Effector memory CD4-positive, alpha-beta T cell (primary cell): ENCODE measurements at places on chromosomes 2 and 18.

DNA sequence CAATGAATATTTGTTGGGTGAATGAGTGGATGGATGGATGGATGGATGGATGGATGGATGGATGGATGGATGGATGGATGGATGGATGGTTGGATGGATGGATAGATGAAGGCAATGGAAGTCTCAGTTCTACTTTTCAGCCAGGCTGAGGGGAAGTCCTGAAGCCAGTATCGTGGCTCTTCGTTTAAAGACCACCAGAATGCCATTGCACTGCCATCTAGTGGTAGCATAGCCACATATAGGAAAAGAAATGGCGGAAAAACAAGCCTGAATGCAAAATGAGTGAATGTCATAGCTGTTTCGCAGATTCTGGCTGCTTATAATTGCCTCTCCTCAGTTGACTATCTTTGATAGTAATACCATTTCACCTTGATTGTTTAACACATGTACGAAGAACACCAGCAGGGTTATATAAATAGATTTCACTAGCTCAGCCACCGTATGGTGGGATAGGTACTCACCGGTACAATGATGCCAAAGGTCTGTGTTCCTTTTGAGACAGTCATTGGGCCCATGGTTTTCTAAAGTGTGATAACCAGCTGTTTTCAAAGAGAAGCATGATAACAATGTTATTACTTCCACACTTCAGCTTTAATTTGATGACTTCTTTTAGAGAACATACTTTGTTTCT lies 62.3 kb upstream of the GREB1L start:
- DNase-seq = no peak
- H3K4me3 ChIP-seq = no peak overlapping the region
- no peaks in the 10 kb centered on the region for H3K27me3 ChIP-seq
- no peak overlapping the region for H3K27ac ChIP-seq
- no peaks in the 10 kb centered on the region for H3K36me3 ChIP-seq

- H3K36me3 ChIP-seq = no peaks in the 10 kb centered on the region
- H3K4me1 ChIP-seq = no peaks in the 10 kb centered on the region
- DNase-seq = no peak
- no peak overlapping the region for H3K4me3 ChIP-seq
Measured at GRCh38 chr2:136183097-136183496, 65.1 kb upstream of the CXCR4 start.

GRCh38 chr2:70984228-70984575 lies 5.8 kb downstream of the ANKRD53 start:
- H3K27me3 ChIP-seq = no peaks in the 10 kb centered on the region
- peaks cover 8% of the 10 kb centered on the region for H3K4me1 ChIP-seq
- DNase-seq = no peak
- no peak overlapping the region for H3K27ac ChIP-seq
- H3K36me3 ChIP-seq = peaks cover 30% of the 10 kb centered on the region

DNA sequence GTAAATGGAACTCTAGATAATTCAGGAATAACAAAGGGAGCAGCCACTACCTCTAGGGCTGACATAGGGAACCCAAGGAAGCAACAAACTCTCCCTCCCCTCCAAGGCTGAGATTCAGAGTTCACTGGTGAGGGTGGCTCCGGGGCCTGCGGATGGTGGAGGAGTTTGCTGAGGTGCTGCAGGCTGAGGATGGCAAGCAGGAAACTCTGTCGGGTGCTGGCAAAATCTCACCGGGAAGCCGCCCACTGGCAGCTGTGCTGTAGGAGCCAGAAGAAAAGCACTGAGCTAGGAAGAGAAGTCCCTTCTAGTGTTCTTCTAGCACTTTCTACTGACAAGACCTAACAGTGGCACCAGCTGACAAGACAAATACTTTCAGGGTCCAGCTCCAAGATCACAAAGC lies 12.5 kb upstream of the HAAO start:
- no peaks in the 10 kb centered on the region for H3K36me3 ChIP-seq
- H3K4me1 ChIP-seq = no peaks in the 10 kb centered on the region
- H3K27me3 ChIP-seq = no peaks in the 10 kb centered on the region
- H3K27ac ChIP-seq = no peak overlapping the region

DNA sequence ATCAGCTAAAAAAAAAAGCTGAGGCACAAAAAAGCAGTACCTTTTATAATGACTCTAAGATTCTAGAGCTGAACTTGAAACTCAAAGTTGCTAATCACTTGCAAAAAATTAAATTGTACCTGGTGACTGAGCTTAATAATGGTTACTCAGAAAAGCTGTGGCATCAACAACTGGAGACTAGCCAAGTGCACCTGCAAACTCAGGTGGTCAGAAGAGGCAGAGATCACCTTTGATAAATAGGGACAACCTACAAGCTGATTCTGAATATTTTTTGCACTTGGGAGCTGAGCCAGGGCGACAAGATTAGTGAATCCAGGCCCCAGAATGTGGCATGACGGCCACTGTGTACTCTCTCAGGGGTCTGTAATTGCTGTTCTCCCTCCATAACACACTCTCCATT lies 3.0 kb downstream of the ABHD3 start:
- DNase-seq = no peak
- no peak overlapping the region for H3K27ac ChIP-seq
- peaks cover 14% of the 10 kb centered on the region for H3K36me3 ChIP-seq
- H3K27me3 ChIP-seq = no peaks in the 10 kb centered on the region
- no peak overlapping the region for H3K4me3 ChIP-seq

DNA sequence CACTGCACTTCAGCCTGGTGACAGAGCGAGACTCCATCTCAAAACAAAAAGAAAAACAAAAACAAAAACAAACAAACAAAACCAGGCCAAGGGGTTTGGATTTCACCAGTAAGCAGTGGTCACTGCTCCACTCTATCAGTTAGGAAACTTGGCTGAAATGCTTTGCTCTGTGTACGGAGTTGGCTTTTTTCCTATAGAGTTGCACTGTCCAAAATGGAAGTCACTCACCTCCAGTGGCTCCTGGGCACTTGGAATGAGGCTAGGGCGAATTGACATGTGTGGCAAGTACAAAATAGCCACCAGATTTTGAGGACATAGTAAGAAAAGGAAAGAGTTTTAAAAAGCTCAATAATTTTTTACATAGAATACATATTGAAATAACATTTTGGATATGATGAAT lies 228.7 kb downstream of the LOXHD1 start:
- no peak for DNase-seq
- H3K27ac ChIP-seq = no peak overlapping the region
- H3K36me3 ChIP-seq = no peaks in the 10 kb centered on the region
- no peaks in the 10 kb centered on the region for H3K27me3 ChIP-seq

DNA sequence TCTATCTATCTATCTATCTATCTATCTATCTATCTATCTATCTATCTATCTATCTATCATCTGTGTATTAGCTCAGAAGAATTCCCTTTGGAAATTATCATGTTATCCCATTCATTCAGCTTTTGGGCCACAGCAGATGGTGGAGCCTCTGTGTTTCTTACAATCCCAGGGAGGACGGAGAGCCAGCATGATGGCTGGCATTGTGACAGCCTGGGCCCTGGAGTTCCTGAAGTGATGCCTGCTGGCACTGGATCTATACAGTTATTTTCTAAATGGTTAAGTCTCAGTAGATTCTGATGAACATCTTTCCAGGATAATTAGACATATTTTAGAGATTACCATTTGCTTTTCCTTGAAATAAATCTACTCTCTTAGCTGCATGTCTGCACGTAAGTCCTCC lies 385.4 kb upstream of the NXPH2 start:
- DNase-seq = no peak
- no peaks in the 10 kb centered on the region for H3K27me3 ChIP-seq
- no peak overlapping the region for H3K4me3 ChIP-seq
- H3K4me1 ChIP-seq = no peaks in the 10 kb centered on the region
- H3K27ac ChIP-seq = no peak overlapping the region
- H3K36me3 ChIP-seq = no peaks in the 10 kb centered on the region

DNA sequence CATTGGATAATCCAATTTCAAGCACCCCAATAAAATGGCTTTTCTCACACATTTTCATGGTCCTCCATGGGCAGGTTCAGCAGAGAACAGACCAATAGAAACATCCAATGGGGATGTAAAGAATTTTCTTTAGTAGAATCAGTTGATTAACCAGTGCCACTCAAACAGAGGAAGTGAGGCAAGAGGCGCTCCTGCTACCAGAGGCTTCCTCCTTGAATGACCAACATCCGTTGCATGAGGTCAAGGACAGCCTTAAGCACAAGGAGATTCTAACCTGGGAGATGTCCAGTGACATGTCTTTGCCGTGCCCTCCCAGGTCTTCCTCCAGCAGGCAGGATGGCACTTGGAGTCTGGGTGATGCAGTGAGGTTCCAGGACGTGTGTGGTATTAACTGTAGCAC lies 146.6 kb downstream of the PIEZO2 start:
- no peak overlapping the region for H3K4me3 ChIP-seq
- no peak for DNase-seq
- no peaks in the 10 kb centered on the region for H3K27me3 ChIP-seq
- no peaks in the 10 kb centered on the region for H3K36me3 ChIP-seq
- H3K4me1 ChIP-seq = no peaks in the 10 kb centered on the region

DNA sequence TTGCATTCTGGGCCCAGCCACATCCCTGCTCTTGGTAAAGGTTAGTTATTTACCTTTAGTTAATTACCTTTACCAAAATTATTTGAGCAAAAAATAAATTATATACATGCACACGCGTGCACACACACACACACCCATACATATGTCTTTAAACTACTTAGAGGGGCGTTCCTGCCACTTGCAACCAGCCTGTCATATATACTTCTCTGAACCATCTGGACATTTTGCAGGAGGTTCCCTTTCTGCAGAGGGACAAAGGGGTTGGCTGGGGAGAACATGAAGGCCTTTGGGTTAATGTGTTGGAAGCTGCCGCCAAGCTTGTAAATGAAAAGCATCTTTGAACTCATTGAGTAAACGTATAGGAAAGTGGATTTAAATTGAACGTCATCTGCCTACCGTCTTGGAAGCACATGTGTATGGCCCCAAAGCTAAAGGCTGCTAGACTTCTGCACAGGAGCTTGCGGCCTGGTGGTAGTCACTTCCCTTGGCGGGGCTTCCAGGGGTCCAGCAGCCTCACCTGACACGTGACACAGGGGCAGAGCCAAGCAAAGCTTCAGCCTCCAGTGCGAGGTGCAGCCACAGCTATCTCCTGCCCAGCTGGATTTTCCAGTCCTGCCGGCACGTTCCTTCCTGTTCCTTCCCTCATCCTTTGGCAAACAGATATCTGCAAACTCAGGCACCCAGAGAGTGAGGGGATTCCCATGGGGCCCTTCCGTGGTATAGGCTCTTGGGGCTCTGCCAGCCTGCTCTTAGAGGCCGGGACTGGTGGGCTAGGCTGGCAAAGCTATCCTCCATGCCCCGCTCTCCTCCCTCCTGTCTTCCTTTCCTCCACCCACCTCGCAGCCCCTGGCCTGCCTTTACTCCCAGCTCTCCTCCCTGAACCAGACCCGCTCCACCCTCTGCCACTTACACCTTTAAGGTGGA lies 46.1 kb downstream of the SERTAD2 start:
- H3K4me1 ChIP-seq = peaks cover 13% of the 10 kb centered on the region
- H3K36me3 ChIP-seq = no peaks in the 10 kb centered on the region
- DNase-seq = no peak
- no peak overlapping the region for H3K27ac ChIP-seq

DNA sequence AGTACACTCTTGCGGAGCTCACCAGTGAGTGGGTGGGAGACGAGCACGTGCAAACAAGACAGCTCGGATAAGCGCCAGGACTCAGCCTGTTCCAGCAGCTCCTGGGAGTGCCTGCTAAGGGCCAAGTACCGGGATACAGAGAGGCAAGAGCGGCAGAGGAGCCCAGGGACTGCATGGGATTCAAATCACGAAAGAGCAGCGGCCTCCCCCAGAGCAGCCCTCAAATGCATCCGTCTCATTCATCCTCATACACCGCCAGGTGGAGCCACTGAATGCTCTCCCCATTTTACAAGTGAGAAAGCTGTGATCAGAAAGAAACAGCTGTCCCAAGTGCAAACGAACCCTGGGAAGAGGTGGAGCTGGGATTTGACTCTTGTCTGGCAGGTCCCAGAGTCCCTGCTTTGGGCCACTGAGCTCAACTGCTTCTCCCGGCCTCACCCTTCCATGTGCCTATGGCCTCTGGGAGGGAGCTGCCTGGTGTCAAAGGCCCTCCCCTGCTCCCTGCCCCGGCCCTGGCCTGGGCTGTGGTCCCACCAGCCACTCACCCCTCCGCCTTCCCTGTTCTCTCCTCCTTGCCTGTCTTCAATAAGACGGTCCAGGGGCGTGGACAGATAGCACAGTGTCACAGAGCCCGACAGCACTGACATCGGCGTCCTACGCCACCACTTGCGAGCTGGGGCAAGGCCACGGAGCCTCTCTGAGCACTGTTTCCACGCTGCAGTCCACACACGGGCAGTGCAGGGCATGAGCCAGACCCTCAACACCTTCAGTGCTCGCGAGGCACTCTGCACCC lies 72.8 kb upstream of the TAF1B start:
- peak; percentile 42 for DNase-seq
- H3K36me3 ChIP-seq = no peaks in the 10 kb centered on the region
- no peak overlapping the region for H3K27ac ChIP-seq
- no peak overlapping the region for H3K4me3 ChIP-seq

GRCh38 chr18:37392648-37393047 lies 172.9 kb downstream of the CELF4 start:
- H3K27ac ChIP-seq = no peak overlapping the region
- H3K4me1 ChIP-seq = no peaks in the 10 kb centered on the region
- no peak overlapping the region for H3K4me3 ChIP-seq
- no peaks in the 10 kb centered on the region for H3K27me3 ChIP-seq
- DNase-seq = no peak

- H3K4me3 ChIP-seq = no peak overlapping the region
- no peak for DNase-seq
- H3K4me1 ChIP-seq = peaks cover 20% of the 10 kb centered on the region
- no peak overlapping the region for H3K27ac ChIP-seq
- H3K36me3 ChIP-seq = no peaks in the 10 kb centered on the region
- H3K27me3 ChIP-seq = peaks cover 43% of the 10 kb centered on the region
Measured at GRCh38 chr18:49563130-49563540, 1.3 kb downstream of the LIPG start.

DNA sequence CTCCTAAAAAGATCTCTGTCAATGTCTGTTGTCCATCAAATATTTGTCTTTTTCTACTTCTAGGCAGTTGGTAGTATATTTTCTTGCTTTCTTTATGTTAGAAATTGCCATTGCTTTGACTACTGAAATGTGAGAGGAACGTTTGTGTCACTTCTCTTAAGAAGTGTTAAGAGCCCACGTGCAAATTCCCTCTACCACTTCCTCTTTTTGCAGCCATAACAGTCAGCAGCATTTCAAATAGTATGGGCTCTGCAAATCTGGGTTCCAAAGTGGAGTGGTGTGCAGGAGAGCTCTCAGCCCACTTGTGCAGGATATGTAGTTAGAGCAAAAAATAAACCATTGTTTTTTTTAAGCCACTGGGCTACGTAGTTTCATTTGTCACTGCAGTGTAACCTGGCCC lies 314.0 kb downstream of the MEIS1 start:
- no peak for DNase-seq
- H3K27ac ChIP-seq = no peak overlapping the region
- H3K36me3 ChIP-seq = no peaks in the 10 kb centered on the region
- H3K4me3 ChIP-seq = no peak overlapping the region
- no peaks in the 10 kb centered on the region for H3K27me3 ChIP-seq
- H3K4me1 ChIP-seq = no peaks in the 10 kb centered on the region

DNA sequence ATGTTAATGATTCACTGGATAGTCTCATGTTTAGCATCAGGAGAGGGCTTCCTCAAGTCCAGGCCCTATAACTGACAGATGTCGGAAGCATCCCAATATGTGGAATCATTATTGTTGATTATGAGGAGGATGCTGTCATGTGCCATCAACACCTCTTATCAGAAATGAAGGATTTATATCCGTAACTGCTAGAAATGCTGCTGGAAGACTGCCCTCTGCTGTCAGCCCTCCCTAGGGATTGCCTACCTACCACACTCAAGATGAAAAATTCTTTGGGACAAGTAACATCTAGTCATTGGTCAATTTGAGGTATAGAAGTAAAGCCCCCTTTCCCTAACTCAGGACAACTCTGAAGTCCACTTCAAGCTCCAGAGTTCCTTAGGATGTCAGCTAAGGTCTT lies 1166.5 kb upstream of the NXPH2 start:
- H3K36me3 ChIP-seq = no peaks in the 10 kb centered on the region
- H3K4me1 ChIP-seq = no peaks in the 10 kb centered on the region
- no peak for DNase-seq
- no peak overlapping the region for H3K4me3 ChIP-seq
